GOT3 (cell line): ENCODE measurements at places on chromosomes 4 and X.

DNA sequence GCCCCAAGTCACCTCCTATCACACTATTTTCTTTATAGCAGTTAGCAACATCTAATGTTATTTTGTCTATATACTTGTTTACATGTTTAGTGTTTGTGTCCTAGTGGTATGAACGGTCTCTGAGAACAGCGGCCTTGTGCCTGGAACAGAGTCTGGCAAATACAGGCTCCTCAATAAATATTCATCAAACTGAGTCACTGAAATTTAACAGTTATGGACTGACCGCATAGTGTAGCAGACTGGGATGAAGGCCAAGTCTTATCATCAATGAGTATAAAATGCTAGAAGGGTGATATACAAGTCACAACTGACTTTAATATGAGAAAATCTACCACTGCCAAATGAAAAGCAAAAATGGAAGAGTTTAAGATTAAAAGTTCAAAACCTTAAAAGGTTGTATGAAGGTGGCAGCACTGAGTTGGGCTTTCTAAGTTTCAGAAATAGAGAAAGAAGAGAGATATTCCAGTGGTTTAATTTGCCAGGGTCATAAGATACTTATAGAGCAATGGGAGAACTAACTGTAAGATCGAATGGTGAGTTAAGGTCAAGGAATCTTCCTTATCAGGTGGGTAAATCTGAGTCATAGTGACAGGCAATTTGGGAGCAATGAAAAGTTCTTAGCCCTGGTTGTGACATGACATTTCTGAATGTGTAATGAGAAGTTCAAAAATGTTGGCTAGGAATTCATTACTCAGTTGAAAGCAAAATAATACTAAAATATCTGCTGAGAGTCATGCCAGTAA is 34.9 kb downstream of the ELOVL6 start:
- no peak for DNase-seq

GRCh38 chrX:130301977-130302376 is 33.3 kb upstream of the ZNF280C start:
- DNase-seq: no peak

GRCh38 chr4:122710434-122711308 is 21.8 kb upstream of the BBS12 start:
- DNase-seq: no peak

DNA sequence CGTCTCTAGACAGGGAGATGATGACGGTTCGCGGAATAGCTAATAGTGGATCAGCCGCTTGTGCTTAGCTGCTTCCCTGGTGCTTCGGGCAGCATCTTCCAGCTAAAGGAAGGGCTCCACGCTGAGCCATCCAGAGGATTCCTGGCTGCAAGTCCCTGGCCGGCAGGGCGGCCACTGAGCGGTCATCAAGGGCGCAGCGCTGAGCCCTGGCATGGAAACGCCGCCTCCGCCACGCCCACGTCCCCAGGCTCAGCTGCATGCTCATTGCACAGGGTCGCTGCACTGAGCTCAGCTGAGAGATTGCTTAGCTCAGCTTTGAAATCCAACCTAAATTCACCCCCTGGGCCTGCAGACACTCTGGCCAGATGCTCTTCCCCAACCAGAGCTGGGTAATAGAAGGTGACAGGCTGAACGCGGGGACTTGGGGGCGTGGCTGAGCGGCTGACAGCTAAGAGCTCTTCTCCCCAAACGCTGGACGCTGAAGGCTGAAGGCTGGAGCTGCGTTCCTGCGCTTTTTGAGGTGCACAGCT is 118.2 kb upstream of the KIT start:
- no peak for DNase-seq

- DNase-seq: no peak
These were observed 123.5 kb downstream of the ZNF827 start for GRCh38 chr4:145815027-145815612.

- DNase-seq: no peak
These were observed 7.7 kb downstream of the GAK start for GRCh38 chr4:924107-925096.

- DNase-seq: no peak
These were observed 10.1 kb downstream of the AMOT start for GRCh38 chrX:112830540-112830939.

GRCh38 chr4:88146891-88147290 is 11.5 kb downstream of the ABCG2 start:
- DNase-seq: no peak
